ENCODE measurements at places on chromosomes 16 and 17. TPM values are rescaled to one million over a fixed set of nuclear protein-coding genes. Genes with fewer than 3 reads are reported as not detected.

The KRTAP4-9 gene
- total RNA-seq = not detected

The CCDC144A gene
- 13.7 TPM for total RNA-seq

The KRT25 gene
- 0.40 TPM for total RNA-seq

DNA sequence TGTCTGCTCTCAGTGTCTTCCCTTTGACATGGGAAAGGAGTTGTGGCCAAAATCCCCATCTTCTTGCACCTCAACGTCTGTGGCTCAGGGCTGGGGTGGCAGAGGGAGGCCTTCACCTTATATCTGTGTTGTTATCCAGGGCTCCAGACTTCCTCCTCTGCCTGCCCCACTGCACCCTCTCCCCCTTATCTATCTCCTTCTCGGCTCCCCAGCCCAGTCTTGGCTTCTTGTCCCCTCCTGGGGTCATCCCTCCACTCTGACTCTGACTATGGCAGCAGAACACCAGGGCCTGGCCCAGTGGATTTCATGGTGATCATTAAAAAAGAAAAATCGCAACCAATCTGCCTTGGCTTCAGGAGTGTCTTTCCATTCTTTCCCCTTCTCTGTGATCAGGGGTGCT lies 918 bp upstream of the MRM1 start:
- no peak for DNase-seq
- no peak overlapping the region for H3K27ac ChIP-seq
- H3K4me3 ChIP-seq = no peak overlapping the region

- H3K27me3 ChIP-seq = peaks cover 2% of the 10 kb centered on the region
- DNase-seq = no peak
- no peak overlapping the region for H3K27ac ChIP-seq
- no peaks in the 10 kb centered on the region for H3K36me3 ChIP-seq
- peaks cover 6% of the 10 kb centered on the region for H3K4me1 ChIP-seq
- no peak overlapping the region for H3K4me3 ChIP-seq
Observed at GRCh38 chr17:62809656-62810055, 1.5 kb upstream of the MARCHF10 start.
